ENCODE measurements at places on chromosomes 2 and 18.

DNA sequence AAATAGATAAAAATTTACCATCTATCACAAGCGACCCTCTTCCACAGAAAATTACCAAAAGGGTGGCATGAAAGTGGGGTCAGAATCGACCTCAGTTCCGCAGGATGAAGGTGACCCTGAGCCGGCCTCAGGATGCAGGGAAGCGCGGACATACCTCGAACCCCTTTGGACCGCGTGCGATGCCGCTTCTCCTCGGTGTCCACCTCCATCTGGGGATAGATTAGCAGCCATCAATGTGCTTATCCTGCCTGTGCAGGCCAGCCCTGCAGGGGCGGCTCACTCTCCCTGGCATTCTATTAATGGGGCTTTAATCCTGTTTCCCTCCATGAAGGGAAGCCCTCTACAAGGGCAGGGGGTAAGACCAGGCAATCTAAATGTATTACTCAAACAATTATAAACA lies 235.3 kb upstream of the PXDN start:
- DNase-seq, result no peak

- no peak for DNase-seq
Observed at GRCh38 chr2:129262934-129263333, 716.5 kb upstream of the RAB6C start.

DNA sequence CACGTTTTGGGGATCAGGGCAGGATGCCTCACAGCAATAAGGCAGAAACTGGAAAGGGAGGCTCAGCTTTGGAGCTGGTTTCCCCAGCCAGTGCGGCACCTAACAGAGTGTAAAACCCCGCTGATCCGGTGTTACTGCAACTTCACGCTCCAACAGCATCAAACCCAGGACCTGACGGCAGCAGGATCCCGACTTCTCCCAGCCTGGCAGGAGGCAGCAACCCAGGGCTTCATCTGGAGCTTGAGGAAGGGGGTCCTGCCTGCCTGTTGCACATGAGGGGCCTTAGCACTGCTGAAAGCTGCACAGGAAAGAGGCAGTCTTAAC lies 209.8 kb downstream of the MGAT5 start:
- DNase-seq, result no peak

- no peak for DNase-seq
Observed at GRCh38 chr2:74944987-74945787, 13.3 kb upstream of the POLE4 start.

- no peak for DNase-seq
Observed at GRCh38 chr2:217223222-217223930, 363.5 kb upstream of the TNP1 start.

DNA sequence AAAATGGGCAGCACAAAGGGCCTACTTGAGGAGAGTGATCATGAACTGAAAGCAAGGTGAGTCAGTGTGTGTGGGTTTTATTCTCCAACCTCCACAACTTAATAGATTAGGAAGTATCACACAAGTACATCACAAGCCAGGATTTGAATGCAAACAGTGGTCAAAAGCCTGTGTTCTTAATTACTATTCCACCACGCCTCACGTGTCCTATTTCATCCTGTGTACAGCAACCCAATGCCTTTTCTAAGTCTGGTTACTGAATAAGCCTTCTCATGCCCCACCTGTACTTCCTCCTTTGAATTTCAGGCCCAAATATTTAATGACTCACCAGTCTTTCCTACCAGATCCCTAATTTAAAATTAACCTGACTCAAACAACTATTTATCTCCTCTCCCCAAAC lies 755.7 kb upstream of the SLC8A1 start:
- DNase-seq, result no peak

- no peak for DNase-seq
Observed at GRCh38 chr2:43887176-43887575, 48.4 kb downstream of the ABCG8 start.

DNA sequence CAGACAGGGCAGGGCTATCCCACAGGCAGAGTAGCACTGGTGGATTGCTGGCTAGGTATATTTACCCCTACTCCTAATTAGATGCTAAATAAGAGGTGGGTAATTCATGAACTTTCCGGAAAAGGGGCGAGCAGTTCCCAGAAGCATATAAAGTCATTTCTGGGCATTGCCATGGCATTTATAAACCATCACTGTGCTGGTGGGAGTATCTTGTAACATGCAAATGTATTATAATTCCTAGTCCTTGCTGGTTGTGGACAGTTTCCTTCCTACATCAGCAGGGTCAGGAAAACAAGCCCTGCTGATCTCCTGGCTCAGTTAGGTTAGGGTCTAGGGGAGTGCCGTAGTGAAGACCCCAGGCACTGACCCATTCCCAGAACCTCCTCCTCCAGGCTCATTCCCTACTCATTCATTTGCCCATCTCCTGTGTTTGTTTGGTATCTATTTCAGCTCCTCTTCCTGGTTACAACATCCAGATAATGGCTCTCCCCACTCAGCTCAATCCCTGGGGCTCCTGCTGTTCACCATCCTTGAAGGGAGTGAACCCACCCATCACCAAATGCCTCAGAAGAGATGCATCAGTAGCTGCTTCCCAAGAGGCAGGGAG lies 282.7 kb downstream of the SRBD1 start:
- DNase-seq, result no peak

Measured in spleen (tissue), 13 donors.